ENCODE measurements at places on chromosomes 16 and 17.
A peak's percentile ranks its signal among the peaks of the same experiment; 100 is the strongest.

DNA sequence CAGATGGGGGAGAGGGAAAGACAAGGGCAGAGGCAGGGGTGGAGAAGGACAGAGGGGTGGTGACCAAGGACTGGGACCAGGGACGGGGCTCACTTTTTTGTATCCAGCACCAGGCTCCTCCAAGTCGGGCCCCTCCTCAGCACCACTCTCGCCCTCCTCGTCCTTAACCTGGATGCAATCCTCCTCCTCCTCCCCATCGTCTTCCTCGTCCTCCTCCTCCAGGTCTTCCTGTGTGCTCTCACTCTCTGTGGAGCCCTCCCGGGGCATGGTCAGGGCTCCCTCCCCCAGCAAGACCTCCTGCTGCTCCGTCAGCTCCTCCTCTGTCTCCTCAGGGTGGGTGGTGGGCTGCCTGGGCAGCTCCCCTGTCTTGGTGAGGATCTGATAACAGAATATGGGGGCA lies 16.8 kb downstream of the G6PC3 start:
- DNase-seq = peak; percentile 77

GRCh38 chr16:60200161-60200560 lies 1466.0 kb upstream of the GOT2 start:
- DNase-seq = no peak

- DNase-seq = no peak
Measured at GRCh38 chr16:25771812-25772568, 80.2 kb downstream of the HS3ST4 start.

GRCh38 chr16:9860876-9861275 lies 321.4 kb downstream of the GRIN2A start:
- DNase-seq = no peak

- DNase-seq = no peak
Measured at GRCh38 chr17:69851736-69852135, 223.3 kb upstream of the KCNJ16 start.

- no peak for DNase-seq
Measured at GRCh38 chr16:48459167-48459566, 74.0 kb upstream of the SIAH1 start.

- DNase-seq = no peak
Measured at GRCh38 chr17:5813357-5813756, 229.0 kb upstream of the NLRP1 start.

DNA sequence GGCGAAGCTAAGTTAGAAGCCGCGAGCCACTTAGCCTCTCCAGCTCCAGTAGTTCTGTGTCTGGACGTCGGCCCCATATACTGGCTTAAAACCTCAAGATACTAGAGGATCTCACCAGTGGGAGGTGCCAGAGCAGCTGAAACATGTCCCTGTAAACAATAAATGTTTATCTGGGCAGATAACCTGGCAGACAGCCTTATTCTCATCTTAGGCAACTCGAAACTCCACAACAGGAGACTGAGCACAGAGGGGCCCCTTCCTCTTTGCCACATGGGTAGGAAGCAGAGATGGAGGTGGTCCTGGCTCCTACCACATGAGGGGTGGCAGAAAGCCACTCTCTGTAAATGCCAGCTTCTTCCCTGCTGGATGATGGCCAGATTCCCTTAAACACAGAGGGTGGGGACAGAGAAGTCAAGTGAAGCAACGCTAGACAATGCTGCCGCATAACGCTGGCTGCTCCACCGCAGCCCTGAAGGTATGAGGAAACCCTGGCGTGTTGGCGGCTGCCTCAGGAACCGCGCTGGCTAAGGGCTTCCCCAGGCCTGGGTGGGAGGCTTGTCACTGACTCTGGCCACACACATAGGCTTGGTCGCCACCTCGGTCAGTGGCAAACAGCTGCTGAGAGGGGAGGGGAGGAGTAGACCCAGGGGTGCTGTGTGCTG lies 67.9 kb downstream of the HIC1 start:
- peak; percentile 71 for DNase-seq

- no peak for DNase-seq
Measured at GRCh38 chr17:9346296-9346926, 229.2 kb downstream of the STX8 start.

DNA sequence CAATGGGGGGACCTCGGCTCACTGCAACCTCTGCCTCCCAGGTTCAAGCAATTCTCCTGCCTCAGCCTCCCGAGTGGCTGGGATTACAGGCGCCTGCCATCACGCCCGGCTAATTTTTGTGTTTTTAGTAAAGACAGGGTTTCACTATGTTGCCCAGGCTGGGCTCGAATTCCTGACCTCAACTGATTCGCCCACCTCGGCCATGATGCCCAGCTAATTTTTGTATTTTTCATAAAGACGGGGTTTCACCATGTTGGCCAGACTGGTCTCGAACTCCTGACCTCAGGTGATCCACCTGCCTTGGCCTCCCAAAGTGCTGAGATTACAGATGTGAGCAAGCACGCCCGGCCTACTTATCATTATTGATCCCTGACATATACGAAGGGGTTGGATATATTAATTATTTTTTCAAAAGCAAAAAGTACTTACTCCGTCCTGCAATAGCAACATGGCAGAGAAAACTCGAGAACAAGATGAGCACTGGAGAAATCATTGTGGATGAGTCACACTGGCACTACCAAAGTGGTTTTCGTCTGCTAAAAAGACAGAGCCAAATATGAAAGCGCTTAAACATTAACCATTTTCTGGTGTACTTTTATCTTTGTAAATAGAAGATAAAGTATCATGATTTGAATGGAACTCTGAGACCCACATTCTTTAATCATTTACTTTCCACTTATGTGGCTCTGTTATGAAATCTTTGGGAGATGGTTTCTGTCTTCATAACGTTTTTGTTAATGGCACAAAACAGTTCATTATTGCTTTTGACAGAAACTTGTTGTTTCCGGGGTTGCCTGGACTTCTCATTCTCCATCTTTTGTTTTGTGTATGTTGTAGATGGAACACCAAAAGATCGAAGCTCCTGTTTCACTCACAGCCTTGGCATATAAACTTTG lies at the start of gene APOH:
Gene APOH (minus strand): TSS at position 529 of the 896 bp plus-strand sequence. CDS start 36 bp downstream, at position 493.
- DNase-seq = no peak

DNA sequence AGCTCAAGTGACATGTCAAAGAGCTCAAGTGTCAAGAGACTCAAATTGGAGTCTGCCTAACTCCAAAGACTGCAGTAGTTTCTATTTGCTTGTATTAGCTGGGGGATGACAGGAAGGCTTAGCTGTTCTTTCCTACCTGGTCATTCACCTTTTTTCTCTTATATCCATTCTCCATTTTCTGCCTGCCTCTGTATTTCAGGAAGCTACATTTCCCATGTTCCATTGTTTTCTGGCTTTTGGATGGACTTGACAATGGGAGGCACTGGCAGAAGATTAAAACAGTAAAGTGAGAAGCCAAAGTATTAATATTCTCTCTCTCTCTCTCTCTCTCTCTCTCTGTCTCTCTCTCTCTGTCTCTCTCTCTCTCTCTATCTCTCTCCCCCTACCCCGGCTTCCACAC lies 135.7 kb upstream of the ADAMTS18 start:
- DNase-seq = no peak

GRCh38 chr17:59469786-59470485 lies 95.5 kb upstream of the DHX40 start:
- DNase-seq = peak; percentile 43

DNA sequence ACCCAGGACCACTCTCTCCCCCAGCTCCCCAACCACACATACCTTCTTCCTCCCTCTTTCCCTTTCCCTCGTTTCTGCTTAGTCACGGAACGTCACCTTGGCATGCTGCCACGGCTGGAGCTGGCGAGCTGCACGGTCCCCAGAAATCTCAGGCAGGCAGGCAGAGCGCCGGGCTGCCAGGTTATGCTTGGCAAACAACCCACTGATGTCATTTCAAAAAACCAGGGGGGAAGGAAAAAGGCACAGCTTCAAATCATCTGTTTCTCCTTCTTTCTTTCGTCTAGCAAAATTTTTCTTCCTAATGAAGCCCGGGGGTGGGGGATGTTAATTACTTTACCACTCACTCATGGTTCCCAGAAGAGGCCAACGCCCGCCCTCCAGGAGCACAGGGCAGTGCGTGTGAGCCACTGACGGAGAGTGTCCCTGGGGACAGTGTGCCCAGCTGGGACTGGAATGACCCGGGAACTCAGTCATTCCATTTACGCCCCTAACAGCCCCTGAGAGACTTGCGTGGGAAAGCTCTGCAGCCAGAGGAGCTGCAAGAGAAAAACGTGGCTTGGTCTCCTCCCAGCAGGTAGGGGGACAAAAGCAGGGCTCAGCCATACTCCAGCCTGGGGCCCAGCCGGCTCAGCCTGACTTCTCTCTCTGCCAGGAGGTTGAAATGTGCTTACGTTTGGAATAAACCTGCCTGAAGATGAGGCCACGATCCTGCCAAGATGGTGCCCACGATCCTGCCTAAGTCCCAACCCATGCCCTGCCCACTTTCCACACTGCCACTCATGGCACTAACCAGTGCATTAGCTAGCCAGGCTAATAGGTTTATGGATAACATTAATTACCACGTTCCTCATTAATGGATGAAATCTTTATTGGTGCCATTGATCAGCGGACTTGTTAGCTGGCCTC lies 198.9 kb downstream of the ZFHX3 start:
- DNase-seq = peak; percentile 59

DNA sequence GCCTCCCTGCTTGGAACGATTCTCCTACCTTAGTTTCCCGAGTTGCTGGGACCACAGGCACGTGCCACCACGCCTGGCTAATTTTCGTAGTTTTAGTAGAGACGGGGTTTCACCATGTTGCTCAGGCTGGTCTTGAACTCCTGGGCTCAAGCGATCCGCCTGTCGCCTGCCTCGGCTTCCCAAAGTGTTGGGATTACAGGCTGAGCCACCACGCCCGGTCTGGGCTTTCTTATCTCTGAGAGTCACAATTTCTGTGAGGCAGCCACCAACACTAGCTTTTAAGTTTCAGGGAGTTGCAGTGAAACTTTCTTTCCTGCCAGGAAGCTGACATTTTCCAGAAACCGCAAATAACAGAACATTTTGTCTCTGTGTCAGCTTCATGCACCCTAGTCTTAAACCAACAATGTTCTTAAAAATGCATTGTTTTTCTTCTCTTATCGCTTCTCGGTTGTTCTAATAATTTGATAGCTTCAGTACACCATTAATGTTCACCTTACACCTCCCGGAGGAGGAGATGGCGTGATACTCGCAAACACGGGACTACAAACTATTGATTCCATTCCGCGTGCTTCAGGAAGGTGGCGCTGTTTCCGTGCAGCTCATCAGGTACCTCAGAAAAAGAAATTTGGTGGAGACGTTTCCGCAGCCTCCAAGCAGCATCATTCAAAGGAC lies 7.4 kb upstream of the DHRS7B start:
- DNase-seq = peak; percentile 93

DNA sequence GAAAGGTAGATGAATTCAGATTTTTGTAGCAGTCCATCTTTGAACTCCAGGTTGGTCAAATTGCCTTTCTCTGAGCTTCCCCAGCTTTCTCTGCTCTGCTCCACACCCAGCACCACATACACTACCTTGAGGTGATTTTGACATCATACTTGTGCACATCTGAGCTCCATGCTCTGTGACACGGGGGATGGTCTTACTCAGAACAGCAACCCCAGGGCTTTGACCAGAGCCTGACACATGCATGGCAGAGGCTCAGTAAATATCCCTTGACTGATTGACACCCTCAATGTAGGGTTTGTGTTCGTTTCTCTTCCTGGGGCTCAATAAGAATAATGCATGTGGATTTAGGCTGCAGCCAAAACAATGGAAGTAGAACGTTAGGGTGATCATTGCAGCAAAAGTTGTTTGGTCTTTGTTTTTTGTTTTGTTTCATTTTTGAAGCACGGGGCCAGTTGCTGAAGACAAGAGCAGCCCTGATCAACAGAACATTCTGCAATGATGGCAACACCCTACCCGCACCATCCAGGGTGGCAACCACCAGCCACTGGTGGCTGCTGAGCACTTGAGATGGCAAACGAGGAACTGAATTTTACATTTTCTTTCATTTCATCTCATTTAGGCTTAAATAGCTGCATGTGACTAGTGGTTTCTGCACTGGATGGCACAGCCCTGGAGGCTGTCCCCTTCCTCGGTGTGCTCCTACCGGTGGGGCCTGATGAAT lies 224.8 kb upstream of the TNRC6C start:
- peak; percentile 24 for DNase-seq

DNA sequence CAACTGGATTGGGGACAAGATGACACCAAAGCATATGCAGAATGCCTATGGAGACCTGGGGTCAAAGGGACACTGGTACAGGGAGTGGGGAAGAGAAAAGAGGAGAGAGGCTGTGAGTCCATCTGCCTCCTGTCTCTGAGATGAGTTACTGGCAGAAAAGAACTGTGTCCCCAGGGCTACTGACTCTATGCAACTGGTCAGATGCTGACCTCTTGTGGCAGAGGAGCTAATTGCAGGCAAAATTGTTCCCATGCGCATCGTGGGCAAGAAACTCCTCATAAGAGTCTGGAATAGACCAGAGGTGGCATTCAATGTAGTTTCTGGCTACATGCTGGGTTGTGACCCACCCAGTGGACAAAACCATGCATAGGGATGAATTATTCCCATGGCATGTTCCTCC lies 26.1 kb upstream of the MLKL start:
- DNase-seq = peak; percentile 89

DNA sequence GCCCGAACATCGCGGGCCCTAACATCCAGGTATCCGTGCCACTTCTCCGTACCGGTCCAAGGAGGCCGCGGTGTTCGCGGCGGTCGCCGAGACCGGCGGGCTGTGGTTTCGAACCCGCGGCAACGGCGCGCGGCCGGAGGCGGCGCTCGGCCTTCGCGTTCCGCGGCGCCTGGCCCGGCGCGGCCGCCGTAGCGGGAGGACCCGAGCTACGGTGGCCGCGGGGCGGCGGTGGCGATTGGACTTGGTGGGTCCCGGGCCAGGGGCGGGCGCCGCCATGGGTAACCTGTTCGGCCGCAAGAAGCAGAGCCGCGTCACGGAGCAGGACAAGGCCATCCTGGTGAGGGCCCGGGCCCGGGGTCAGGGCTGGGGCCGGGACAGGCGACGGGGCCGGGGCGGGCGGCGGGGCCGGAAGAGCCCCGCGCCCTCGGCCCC lies at the start of gene CHMP6:
Gene CHMP6 (plus strand): TSS at position 197 of the 432 bp plus-strand sequence. CDS start 78 bp downstream, at position 275.
- peak; percentile 90 for DNase-seq

GRCh38 chr16:67504031-67505021 lies 21.0 kb upstream of the AGRP start:
- no peak for DNase-seq

DNA sequence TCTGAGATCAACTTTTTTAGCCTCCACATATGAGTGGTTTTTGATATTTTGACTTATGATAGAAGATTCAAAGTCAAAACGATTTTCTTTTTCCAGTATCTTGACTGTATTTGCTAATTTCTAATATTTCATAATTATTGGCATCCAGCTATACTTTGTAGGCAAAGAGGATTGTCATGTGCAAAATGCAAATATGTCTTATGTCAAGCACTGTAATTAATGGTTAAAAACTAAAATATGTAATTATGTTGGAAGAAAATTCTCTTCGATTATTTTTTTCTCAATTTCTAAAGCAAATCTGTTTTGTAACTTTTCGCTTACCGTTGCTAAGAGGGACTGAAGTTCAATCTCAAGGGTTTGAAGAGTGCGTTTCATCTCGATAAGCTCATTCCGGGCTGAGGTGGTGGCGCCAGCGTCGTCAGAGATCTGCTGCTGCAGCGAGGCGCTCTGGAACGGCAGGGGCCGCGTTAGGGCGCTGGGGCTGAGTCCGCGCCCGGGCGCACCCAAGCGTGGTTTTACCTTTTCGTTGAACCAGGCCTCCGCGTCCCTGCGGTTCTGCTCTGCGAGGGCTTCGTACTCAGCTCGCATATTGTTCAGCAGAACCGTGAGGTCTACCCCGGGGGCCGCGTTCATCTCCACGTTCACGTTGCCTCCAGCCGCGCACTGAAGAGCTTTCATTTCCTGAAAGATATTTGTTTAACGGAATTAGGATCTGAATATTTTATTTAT lies 3.0 kb downstream of the KRT27 start:
- DNase-seq = peak; percentile 67
